ENCODE measurements at places on chromosomes 4 and X. TPM values are rescaled to one million over a fixed set of nuclear protein-coding genes. Genes with fewer than 3 reads are reported as not detected.
A peak's percentile ranks its signal among the peaks of the same experiment; 100 is the strongest.

DNA sequence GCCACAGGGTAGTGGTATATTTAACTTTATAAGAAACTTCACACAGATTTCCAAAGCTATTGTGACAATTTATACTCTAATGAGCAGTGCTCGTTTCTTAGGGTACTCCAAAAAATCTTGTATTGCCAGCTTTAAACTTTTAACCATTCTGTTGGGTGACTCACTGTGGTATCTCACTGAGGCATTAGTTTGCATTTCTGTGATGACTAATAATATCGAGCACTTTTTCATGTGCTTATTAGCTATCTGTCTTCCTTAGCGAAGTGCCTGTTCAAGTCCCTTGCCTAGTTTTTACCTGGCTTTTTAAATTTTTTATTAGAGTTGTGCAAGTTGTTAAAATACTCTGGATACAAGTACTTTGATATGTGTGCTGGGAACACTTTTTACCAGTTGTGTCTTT is 5.5 kb downstream of the PNMA3 start:
- no peak for DNase-seq
- no peaks in the 10 kb centered on the region for H3K36me3 ChIP-seq
- no peak overlapping the region for H3K27ac ChIP-seq
- no peaks in the 10 kb centered on the region for H3K4me1 ChIP-seq
- peaks cover 8% of the 10 kb centered on the region for H3K27me3 ChIP-seq
- no peak overlapping the region for H3K4me3 ChIP-seq

DNA sequence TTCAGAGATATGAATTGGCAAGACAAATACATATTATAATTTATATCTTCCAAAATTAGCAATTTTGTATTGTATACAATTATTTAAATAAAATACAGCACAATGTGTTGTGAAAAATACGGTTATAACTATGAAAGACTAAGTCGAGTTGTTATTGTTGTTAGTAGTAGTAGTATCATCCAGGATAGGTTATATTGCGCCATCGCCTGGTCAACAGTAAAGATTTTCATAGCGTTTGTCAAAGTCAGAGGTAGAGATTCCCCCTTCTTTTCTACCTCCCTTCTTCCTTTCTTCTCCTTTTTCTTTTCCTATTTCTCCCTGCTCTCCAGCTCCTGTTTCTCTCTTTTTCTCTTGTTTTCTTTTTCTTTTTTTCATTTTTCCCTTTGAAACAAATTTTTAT is 499.1 kb upstream of the EPHA5 start:
- H3K27me3 ChIP-seq: no peaks in the 10 kb centered on the region
- H3K27ac ChIP-seq: no peak overlapping the region
- no peak overlapping the region for H3K4me3 ChIP-seq
- no peak for DNase-seq
- H3K4me1 ChIP-seq: peaks cover 2% of the 10 kb centered on the region
- H3K36me3 ChIP-seq: peaks cover 7% of the 10 kb centered on the region

GRCh38 chrX:139725720-139726119 is 17.8 kb upstream of the MCF2 start:
- no peaks in the 10 kb centered on the region for H3K4me1 ChIP-seq
- H3K4me3 ChIP-seq: no peak overlapping the region
- no peaks in the 10 kb centered on the region for H3K27me3 ChIP-seq
- no peak for DNase-seq
- peaks cover 4% of the 10 kb centered on the region for H3K36me3 ChIP-seq

- H3K27ac ChIP-seq: no peak overlapping the region
- peaks cover 3% of the 10 kb centered on the region for H3K36me3 ChIP-seq
- H3K4me1 ChIP-seq: no peaks in the 10 kb centered on the region
- DNase-seq: no peak
- H3K27me3 ChIP-seq: no peaks in the 10 kb centered on the region
- no peak overlapping the region for H3K4me3 ChIP-seq
These were observed 36.7 kb downstream of the IL13RA1 start for GRCh38 chrX:118764122-118764521.

GRCh38 chr4:155975511-155975910 is 21.8 kb upstream of the CTSO start:
- H3K36me3 ChIP-seq: no peaks in the 10 kb centered on the region
- H3K27me3 ChIP-seq: peaks cover 3% of the 10 kb centered on the region
- peaks cover 2% of the 10 kb centered on the region for H3K4me1 ChIP-seq
- DNase-seq: no peak
- H3K4me3 ChIP-seq: no peak overlapping the region

- peaks cover 3% of the 10 kb centered on the region for H3K4me1 ChIP-seq
- H3K4me3 ChIP-seq: no peak overlapping the region
- peaks cover 29% of the 10 kb centered on the region for H3K27me3 ChIP-seq
- H3K27ac ChIP-seq: no peak overlapping the region
- no peaks in the 10 kb centered on the region for H3K36me3 ChIP-seq
These were observed 29.3 kb upstream of the SCOC start for GRCh38 chr4:140344101-140344500.

DNA sequence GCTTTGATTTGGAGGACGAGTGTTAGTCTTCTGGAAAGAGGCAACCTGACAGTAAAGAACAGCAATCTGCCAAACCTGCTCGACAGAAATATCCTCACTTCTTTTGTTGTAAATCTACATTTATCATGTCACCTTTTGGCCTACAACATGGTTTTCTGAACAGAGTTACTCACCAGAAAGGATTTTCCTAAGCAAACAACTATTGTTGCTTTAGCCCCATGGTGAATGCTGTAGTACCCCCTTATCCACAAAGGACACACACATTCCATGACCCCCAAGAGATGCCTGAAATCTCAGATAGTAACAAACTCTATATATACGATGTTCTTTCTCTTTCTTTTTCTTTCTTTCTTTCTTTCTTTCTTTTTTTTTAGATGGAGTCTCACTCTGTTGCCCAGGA is 42.7 kb downstream of the TMEM150C start:
- H3K4me1 ChIP-seq: peaks cover 26% of the 10 kb centered on the region
- no peaks in the 10 kb centered on the region for H3K27me3 ChIP-seq
- no peak overlapping the region for H3K27ac ChIP-seq
- no peaks in the 10 kb centered on the region for H3K36me3 ChIP-seq
- H3K4me3 ChIP-seq: no peak overlapping the region

GRCh38 chr4:99945718-99946355 is 581 bp downstream of the DNAJB14 start:
- no peak for DNase-seq
- peak overlapping the region; percentile 93 for H3K27ac ChIP-seq
- peak overlapping the region; percentile 93 for H3K4me3 ChIP-seq
- peaks cover 15% of the 10 kb centered on the region for H3K36me3 ChIP-seq
- H3K4me1 ChIP-seq: peaks cover 44% of the 10 kb centered on the region

GRCh38 chr4:151519728-151520415 is 110.9 kb downstream of the FHIP1A start:
- H3K36me3 ChIP-seq: no peaks in the 10 kb centered on the region
- no peaks in the 10 kb centered on the region for H3K4me1 ChIP-seq
- peaks cover 9% of the 10 kb centered on the region for H3K27me3 ChIP-seq
- DNase-seq: no peak
- no peak overlapping the region for H3K27ac ChIP-seq

- H3K4me3 ChIP-seq: no peak overlapping the region
- H3K27ac ChIP-seq: no peak overlapping the region
- peaks cover 7% of the 10 kb centered on the region for H3K4me1 ChIP-seq
- no peak for DNase-seq
- no peaks in the 10 kb centered on the region for H3K27me3 ChIP-seq
- no peaks in the 10 kb centered on the region for H3K36me3 ChIP-seq
These were observed 94.5 kb downstream of the SRPX start for GRCh38 chrX:38126179-38126578.

GRCh38 chr4:38094419-38094818 is 134.2 kb downstream of the PTTG2 start:
- H3K36me3 ChIP-seq: peaks cover 23% of the 10 kb centered on the region
- no peak for DNase-seq
- peaks cover 10% of the 10 kb centered on the region for H3K4me1 ChIP-seq
- H3K4me3 ChIP-seq: no peak overlapping the region

GRCh38 chr4:109873791-109874514 is 26.0 kb downstream of the LRIT3 start:
- H3K27ac ChIP-seq: no peak overlapping the region
- DNase-seq: no peak
- H3K27me3 ChIP-seq: peaks cover 4% of the 10 kb centered on the region
- no peaks in the 10 kb centered on the region for H3K4me1 ChIP-seq
- no peak overlapping the region for H3K4me3 ChIP-seq

GRCh38 chrX:154058214-154058997 is 38.7 kb upstream of the IRAK1 start:
- no peak for DNase-seq
- no peak overlapping the region for H3K4me3 ChIP-seq
- H3K27ac ChIP-seq: no peak overlapping the region
- no peaks in the 10 kb centered on the region for H3K36me3 ChIP-seq

GRCh38 chr4:94636004-94636403 is 121.8 kb upstream of the BMPR1B start:
- H3K27me3 ChIP-seq: no peaks in the 10 kb centered on the region
- peaks cover 31% of the 10 kb centered on the region for H3K4me1 ChIP-seq
- no peak overlapping the region for H3K4me3 ChIP-seq
- no peak for DNase-seq
- peak overlapping the region; percentile 32 for H3K27ac ChIP-seq
- H3K36me3 ChIP-seq: peaks cover 46% of the 10 kb centered on the region

GRCh38 chrX:8310409-8310808 is 139.3 kb upstream of the VCX2 start:
- no peak overlapping the region for H3K4me3 ChIP-seq
- no peak overlapping the region for H3K27ac ChIP-seq
- no peak for DNase-seq
- H3K4me1 ChIP-seq: no peaks in the 10 kb centered on the region
- no peaks in the 10 kb centered on the region for H3K36me3 ChIP-seq

The FAM184B gene
- total RNA-seq: not detected

The ARX gene
- total RNA-seq: not detected

The TKTL2 gene
- not detected for total RNA-seq

The TIGD2 gene
- total RNA-seq: 5.9 TPM

The NXF2 gene
- total RNA-seq: not detected

The FGF5 gene
- 7.0 TPM for total RNA-seq

The MAGEH1 gene
- total RNA-seq: 10.0 TPM

The H2BW2 gene
- not detected for total RNA-seq

The TRIM61 gene
- total RNA-seq: not detected

Data from osteocyte (in vitro differentiated cells).